ENCODE measurements at places on chromosomes 2 and 18.

- peak; percentile 89 for DNase-seq
These were observed 1.3 kb downstream of the HS6ST1 start for GRCh38 chr2:128317181-128317898.

- DNase-seq, result no peak
These were observed 174.8 kb upstream of the ACAA2 start for GRCh38 chr18:49988101-49988500.

DNA sequence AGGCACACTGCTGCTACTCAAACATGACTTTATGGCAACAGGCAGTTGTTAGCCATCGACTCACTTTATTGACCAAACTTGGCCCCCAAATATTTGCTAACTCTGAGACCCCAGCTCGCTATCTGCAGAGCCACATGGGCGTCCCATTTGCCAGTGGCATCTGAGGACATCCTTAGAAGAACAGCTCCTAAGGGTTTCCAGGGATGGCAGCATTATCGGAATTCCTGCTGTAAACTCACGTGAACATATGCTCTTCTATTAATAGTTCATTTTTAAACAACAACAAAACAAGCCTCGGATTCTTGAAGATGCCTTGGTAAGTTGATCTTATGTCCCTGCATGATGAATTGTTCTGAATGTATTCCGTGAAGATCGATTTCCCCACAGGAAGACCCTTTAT lies 181.0 kb downstream of the LDLRAD4 start:
- DNase-seq, result no peak

- no peak for DNase-seq
These were observed 21.9 kb downstream of the CRACDL start for GRCh38 chr2:98913916-98914712.

All from B cell (primary cell).